ENCODE measurements at places on chromosomes 7 and 10. TPM values are rescaled to one million over a fixed set of nuclear protein-coding genes. Genes with fewer than 3 reads are reported as not detected.

DNA sequence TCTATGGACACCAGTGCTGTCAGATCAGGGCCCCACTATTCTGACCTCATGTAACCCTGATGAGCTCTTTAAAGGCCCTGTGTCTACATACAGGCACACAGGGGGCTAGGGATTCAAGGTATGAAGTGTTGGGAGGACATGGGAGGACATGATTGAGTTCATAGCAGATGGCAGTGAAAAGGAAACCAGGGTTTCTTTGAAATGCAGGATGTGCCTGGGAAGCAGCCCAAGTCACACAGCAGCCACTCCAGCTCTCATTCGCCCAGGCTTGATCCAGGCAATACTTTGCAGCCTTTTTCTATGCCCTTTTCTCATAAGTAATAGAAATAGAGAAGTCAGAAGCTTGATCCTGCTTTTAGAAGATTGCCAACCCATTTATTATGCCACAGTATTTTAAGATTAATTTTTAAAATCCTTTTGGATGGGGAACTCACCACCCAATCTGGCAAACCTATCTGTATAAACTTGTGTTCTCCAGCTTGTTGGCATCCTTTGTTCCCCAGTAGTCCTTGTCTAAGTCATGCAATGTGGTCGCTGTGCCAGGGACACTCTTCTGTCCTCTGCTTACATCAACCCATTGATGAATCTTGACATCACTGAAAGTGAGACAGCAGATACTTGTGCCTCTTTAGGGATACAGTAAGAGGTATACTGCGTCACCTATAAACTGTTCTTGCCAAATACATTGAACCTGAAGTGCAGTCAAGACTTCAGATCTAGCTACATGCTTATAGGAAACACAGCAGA, 95.0 kb downstream of the TAF3 start:
- no peak for DNase-seq

ZNF239 gene
- 1.0 TPM for total RNA-seq

- DNase-seq = no peak
These were observed 153.8 kb upstream of the CALCR start for GRCh38 chr7:93728292-93728691.

NUDT5 gene
- 52.5 TPM for total RNA-seq

SPDYE8 gene
- not detected for total RNA-seq

MSS51 gene
- 0.60 TPM for total RNA-seq

All from right lobe of liver (tissue), 6 donors.